T1000 (cell line): ENCODE measurements at places on chromosomes 3 and 15.

DNA sequence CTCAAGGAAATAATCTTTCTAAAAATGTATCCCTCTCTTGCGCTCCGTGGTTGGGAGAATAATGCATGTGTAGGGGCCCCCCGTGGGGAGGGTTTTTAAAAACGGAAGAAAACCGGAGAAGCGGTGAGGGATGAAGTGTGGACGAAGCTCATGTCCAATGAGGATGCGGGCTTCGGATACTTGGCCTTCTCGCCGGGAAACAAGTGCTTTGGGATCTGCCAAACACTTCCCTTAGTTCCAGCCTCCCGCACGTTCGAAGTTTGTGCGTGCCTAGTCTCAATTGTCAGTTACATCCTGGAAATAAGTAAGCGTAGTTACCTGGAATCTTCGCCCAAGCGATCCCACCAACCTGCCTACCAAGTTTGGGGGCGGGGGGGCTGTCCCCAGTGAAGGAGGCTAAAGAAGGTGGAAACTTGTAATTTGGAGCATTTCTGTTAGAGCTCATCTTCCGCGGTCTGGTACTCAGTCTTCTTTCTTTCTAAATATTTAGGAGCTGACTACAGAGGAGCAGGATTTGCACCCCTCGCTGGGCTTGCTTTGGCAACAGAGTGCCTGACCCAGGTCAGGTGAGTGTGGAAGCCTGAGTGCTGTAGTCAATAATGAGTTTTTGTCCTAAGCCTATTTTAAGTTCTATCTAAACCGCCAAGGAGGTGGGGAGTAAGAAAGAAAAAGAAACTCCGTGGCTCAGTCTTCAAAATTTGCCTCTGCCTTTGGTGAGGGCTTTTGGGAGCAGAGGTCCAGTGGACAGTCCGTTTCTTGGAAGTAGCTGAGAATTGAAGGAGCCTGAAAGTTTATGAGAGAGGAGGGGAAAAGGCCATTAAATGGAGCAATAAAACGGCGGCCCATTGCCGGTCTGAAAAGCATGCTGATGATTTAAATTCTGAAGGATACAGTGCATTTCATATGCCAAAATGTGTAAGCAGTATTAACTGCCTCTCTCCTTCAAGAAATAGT lies 1.1 kb downstream of the ITPR1 start:
- no peak for DNase-seq

DNA sequence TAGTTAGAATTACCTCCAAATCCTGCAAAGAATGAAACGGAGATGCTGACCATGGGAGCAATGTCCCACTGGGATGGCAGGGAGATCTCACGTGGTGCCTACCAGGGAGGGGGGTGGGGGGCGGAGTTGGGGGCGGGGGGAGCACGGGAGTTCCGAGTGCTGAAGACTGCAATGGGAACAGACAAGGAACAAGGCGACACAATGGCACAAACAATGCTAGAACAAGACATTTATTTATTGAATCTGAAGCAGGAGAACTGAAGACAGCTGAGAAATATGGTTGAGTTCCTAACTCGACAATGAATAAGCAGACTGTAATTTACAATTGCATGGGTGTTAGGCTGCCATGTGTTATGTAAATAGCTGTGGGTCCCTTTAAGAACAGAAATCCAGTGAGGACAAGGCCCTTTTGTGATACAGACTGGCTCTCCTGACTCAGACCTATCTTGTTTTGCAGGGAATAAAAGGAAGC lies 91.2 kb downstream of the AQP9 start:
- DNase-seq, result no peak

DNA sequence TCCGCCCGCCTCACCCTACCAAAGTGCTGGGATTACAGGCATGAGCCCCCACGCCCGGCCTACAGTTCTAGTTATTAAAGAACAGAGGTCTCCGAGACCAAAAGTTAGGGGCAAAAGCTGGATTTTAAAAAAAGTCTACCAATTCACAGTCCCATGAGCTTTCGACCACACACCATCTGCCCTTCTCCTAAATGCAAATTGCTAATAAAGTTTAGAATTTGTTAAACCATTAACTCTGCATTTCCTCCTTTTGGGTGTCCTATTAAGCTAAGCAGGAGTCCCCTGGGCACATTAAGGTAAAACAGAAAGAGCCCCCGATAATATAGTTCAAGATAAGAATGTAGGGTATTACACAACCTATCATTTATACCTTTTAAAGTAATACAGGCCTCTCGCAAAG lies 322.7 kb downstream of the FOXP1 start:
- DNase-seq, result no peak

DNA sequence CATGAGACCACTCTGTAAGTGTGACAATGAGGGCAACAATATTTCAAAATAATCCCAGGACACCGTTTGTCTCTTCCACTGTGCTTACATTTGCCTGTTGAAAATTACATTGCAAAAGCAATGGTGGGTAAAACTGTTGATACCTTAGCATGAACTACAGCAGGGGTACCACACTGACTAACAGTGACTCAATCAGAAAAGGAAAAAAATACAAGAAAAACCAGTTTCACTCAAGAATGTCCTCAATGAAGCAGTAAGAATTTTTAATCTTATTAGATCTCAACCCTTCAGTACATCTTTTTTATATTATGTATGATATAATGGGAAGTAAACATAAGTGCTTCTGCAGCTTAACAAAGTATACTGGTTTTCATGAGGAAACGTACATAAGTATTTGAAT lies 1.6 kb upstream of the CCDC54 start:
- DNase-seq, result no peak

- DNase-seq, result no peak
Measured at GRCh38 chr3:4997946-4998345, 18.7 kb downstream of the BHLHE40 start.

DNA sequence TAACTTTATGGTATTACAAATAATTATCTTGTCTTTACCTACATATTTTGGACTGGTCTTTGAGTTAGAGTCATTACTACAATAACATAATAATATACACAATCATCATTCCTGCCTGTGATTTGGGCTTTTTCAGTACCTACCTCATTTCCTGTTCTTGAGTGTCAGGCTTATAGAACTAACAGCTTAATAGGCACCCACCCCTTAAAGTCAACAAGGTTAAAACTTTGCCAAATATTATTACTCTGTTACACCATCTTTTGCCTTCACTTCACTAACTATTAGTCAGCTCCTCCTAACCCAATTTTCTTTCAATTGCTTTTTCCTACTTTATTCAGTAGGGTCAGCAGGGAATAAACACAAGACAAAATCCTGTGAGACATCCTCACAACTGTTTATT lies 488.7 kb upstream of the AGTR1 start:
- no peak for DNase-seq

GRCh38 chr3:45881078-45882022 lies 5.0 kb upstream of the CCR9 start:
- no peak for DNase-seq

DNA sequence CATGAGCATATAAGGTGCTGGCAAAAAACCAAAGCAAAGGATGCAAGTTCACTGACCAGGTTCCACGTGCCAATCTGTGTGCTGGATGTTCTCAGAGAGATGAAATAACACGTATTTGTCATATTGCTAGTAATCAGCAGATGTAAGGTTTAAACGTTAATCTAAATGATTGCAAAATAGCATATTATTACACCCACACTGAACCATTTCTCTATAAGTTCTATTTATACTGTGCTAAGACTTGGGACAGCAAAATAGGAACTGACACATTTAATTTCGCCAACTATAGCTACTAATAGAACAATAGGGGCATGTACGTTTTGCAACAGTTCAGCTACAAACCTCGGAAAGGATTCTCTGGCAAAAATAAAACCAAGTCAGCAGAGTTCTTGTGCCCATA lies 350.3 kb upstream of the ZNF385D start:
- no peak for DNase-seq

DNA sequence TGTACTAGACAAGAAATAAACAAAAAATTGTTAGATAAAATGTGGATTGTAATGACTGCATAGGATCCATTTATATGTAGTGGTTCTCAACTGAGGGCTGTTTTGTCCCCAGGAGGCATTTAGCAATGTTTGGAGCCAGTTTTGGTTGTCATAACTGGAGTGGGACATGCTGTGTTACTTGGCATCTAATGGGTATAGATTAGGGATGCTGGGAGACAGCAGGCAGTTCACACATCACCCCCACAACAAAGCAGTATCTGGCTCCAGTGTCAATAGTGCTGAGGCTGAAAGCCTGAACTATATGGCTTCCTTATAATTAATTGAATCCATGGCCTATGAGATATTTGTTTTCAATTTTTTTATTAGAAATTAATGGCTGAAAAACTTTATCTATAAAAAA lies 72.0 kb upstream of the SAMMSON start:
- DNase-seq, result no peak

DNA sequence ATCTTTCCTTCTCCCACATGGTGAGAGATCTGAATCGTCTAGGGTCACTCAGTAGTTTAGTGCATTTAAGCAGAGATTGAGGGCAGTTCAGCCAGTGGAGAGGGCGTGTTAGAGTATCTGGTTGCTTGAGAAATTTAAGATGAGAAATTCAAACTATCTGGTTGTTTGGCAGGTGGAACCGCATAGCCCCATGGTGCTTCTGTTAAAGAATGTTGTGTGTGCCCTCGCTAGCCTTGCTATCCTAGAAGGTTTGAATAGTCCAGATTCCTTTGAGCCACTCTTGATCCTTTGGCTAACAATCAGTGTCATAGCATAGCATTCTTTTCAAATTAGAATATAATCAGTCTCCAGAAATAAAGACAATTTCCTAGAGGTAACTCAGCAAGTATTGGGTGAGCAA lies 32.1 kb downstream of the ABHD17C start:
- DNase-seq, result no peak

DNA sequence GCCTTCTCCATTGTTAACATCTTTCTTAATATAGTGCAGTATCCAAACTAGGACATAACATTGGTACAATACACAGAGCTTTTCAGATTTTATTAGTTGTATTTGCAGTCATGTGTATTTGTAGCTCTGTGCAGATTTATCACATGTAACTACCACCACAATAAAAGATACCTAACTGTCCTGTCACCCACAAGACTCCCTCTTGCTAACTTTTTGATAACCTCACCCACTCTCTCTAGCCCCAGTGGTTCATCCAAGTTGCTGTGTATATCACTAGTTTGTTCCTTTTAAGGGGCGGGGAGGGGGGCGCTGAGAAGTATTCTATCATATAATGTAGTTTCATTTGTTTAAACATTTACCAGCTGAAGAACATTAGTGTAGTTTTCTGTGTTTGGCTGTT lies 46.1 kb downstream of the PIAS1 start:
- no peak for DNase-seq

DNA sequence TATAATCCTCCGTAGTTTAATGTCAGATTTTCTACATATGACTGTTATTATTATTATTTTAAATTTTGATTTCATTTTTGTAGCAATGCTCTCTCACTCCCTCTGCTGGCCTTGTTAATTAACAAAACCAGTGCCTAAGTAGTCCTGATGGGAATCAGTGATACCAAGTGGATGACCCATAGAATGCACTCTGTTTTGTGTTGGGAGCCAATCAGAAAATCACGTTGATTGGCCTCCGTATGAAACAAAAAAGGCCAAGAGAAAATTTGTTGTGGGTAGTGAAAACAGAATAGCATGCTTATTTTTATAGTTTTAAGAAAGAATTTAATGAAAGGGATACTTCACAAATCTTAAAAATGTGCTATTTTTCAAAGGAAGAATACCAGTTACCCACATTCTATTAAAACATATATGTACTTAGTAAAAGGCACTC lies 34.4 kb upstream of the MEIS2 start:
- DNase-seq, result no peak

DNA sequence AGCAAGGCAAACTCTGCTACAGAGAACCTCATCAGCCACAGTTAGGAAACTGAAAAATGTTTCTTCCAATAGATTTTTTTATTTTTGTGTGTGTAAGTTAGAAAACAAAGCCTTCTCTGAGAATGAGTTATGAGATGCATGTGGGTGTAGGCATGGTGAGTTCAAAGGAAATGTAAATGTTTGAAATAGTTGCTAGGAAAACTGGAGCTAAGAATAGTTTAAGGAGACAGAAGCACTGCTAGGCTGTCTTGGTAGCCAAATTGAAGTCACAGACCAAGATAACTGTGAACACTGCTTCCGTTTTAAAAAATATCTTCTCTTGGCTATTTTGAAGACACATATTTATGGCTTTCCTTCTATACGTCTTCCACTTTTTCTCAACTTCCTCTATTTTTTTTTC lies 1501.2 kb upstream of the CADM2 start:
- no peak for DNase-seq

- DNase-seq, result no peak
Measured at GRCh38 chr15:82540984-82541431, 751 bp upstream of the RPS17 start.

DNA sequence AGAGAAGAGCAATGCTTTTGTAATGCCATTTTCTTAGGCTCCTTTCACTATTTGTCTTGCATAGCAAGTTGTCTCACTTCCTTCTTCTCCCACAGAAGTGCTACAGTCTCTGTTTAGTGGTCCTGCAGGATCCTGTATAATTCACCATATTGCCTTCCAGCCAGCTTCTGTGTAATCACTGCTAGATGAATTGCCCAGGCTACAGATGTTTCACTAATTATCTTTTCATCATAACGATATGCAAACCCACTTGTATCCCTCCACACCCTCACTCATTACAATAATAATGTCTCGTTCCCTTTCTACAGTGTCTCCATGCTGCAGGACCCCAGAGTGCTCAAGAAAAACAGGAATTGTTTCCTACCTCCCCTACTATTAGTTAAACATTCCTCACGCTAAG lies 402.9 kb downstream of the TBL1XR1 start:
- no peak for DNase-seq

- DNase-seq, result no peak
Measured at GRCh38 chr3:169894110-169894509, 17.3 kb upstream of the SAMD7 start.

DNA sequence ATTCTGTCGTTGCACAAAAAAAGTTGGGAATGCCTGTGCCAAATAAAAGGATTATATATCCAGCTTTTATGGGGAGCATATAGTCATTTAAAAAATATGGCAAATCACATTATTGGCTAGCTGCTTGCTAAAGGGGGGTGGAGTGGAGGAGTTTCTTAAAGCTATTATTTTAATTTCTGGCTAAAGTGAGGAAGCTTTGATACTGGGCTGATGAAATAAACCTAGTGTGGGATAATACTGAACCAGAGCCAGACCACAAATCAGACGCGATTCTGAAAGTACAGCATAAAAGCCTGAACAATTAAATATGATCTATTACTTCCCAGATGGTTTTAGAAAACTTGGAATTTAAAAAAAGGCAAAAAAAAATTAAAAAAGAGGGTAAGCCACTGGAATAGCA lies 14.4 kb downstream of the POLR2M start:
- DNase-seq, result no peak

- no peak for DNase-seq
Measured at GRCh38 chr3:49098910-49099630, 5.2 kb upstream of the QRICH1 start.

- DNase-seq, result no peak
Measured at GRCh38 chr15:93428150-93428549, 339.1 kb upstream of the RGMA start.

DNA sequence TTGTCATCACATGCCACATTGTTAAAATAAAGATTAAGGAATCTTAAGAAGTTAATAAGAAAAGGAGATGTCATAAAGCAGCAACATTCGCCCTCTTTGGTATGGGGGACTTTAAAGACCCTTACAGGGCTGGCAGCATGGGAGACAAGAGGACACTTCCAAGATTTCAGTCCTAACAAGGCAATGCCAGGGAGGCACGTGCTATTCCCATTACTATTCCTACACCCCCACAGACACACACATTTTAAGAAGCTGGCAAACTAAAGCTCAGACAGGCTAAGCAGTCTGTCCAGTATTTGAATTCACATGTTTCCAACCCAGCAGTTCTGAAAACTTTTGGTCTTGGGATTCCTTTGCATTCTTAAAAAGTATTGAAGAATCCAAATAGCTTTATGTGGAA lies 80.8 kb downstream of the WDR49 start:
- no peak for DNase-seq
